ENCODE measurements at places on chromosomes 6 and 20.

DNA sequence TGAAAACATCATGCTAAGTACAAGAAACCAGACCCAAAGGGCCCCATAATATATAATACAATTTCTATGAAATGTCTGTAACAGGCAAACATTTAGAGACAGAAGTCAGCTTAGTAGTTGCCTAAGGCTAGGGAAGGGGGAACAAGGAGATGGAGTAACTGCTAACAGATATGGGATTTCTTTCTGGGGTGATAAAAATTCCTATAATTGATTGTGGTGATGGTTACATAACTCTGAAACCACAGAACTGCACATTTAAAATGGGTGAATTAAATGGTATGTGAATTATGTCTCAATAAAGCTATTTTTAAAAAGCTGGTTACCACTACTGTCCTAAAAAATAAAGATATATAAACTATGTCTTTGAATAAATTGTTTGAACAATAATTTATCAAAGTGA, 3.2 kb downstream of the CEP162 start:
- no peak for DNase-seq

- no peak for DNase-seq
Measured at GRCh38 chr20:9147547-9148024, 78.7 kb downstream of the PLCB4 start.

GRCh38 chr20:24764794-24765202, 184.3 kb upstream of the CST7 start:
- no peak for DNase-seq

- DNase-seq = no peak
Measured at GRCh38 chr6:74366634-74367033, 670.6 kb downstream of the CD109 start.

- DNase-seq = no peak
Measured at GRCh38 chr6:167750956-167751358, 75.8 kb upstream of the AFDN start.

DNA sequence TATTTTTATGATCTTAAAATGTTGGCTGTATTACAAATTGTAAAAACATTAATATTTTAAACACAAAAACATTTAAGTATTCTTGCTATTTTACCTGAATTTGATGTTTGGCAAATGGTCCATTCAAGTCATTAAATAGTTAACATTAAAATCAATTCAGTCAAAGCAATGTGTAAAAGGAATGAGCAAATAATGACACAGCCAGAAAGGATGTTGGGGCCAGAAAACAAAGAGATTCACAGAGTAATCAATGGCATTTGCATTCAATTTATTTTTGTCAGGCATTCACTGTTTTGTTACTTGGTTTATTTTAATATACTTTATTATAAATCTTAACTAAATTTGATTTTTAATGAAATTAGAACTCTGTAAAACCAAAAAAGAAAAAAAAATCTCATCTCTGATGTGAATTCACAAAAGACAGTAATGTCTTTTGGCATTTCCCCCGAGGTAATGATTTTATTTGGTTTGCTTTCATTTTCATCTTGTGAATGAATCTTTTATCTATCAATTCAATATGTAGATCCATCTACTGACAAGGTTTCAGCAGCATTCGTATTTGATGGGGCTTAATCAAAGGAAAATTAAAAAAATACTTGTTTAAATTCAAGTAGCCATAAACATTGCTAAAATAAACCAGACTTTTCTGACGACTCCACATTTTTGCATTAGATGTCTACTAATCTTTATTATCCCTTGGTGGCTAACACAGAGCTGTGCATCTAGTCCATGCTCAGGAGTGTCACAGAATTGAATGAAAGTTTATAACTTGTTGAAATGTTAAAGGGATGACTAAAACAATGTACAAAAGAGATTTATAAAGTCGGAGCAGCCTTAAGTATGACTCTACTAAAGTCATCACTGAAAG, 866.7 kb upstream of the GJE1 start:
- no peak for DNase-seq

DNA sequence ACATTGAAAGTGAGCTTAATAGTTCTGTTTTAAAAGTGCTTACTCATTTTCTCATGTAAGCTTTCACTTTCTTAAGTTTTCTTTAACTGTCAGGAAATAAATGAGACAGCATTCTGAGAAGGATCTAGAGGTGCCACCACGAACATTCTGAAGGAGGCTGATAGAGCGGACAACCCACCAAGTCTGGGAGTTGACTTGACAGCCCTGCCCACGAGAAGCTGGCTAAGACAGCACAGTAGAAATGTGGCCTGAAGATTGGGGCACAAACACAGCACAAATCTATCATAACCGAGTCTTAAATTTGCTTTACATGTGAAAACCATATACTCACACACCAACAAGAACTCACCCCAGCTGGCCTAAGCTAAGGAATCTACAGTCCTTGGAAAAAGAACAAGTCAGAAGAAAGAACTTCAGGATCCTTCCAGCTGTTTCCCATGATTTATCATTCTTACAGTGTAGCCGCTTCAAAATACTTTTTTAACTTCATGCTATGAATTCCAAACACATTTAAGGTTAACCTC, 144.2 kb upstream of the TNFAIP3 start:
- no peak for DNase-seq

- DNase-seq = no peak
Measured at GRCh38 chr6:145258122-145258521, 477.2 kb downstream of the EPM2A start.

DNA sequence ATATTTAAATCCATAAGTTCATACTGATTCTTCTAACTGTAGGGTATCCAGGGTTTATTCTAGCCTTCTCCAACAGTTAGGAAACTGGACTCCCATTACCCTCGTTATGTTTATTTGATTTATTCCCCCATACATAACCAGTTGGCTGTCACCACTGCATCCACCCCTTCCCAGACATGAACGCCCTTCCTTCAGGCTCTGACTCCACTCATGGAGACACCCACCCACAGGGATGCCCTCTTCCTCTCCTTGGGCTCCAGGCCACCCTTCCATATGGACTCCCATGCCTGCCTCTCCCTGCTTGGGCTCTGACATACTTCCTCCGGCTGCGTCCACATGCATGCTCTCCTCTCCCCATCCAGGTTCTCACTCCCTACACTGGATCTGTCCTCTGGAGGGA, 124.0 kb downstream of the FIG4 start:
- DNase-seq = no peak

DNA sequence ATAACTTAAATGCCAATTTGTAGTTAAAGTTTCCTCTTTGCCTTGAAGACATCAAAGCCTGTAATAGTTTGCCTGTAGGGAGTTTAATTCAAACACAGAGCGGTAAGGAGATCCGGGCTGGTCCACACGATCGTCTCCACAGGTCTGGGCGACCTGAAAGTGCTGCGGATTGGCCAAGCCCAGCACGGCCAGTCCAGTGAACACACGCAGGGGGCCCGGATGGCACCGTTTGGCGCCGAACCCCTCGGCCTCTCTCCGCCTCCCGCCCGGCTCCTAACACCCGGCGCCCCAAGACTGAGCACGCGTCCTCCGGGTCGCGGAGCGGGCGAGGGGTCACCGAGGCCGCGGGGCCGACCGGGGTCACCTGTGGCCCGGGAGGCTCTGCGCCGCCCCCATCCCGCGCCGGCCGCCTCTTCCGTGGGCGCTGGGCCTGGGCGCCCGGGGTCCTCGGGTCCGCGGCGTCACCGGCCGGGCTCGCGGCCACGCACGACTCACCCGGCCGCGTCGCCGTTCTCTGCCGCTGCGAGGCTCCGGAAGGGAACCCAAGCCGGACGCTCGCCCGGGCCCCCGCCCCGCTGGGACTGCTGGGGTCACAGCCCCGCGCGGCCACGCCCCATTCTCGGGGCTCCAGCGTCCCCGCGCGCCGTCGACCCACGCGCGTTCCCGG, 481 bp downstream of the SERPINB6 start:
- peak; percentile 52 for DNase-seq

DNA sequence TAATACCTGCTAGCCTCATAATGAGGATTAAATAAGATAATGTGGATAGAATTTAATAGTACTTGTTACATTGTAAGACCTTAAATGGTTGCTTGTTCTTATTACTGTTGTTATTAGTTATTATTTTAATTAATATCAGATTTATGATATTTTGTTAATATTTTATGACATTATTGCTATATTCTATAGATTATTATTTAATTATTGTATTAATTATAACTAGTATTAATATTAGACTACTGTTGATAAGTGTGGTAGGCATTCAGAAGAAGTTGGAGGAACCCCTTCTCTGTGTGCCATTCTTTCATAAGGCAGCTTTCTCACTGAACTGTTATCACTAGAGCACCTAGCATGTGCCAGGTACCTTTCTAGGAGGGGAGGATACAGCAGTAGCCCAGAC, 2.6 kb upstream of the NEDD9 start:
- DNase-seq = no peak

DNA sequence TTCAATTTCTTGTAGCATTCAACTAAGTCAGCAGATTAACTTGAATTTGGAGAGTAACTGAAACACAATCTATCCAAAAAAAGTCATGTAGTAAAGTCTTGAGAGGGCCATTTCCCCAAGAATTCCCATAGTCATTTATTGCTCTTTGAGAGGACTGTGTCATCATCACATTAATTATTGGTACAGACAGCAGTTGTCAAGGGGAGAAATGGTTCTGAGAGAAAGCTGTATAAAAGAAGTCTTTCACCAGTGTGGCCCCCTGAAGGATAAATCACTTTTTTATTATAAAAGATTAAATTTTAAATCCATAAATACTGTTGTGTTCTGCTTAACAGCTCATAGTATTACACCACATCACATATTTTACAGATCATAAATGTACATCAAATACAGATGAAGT, 111.5 kb downstream of the KHDRBS2 start:
- DNase-seq = no peak

DNA sequence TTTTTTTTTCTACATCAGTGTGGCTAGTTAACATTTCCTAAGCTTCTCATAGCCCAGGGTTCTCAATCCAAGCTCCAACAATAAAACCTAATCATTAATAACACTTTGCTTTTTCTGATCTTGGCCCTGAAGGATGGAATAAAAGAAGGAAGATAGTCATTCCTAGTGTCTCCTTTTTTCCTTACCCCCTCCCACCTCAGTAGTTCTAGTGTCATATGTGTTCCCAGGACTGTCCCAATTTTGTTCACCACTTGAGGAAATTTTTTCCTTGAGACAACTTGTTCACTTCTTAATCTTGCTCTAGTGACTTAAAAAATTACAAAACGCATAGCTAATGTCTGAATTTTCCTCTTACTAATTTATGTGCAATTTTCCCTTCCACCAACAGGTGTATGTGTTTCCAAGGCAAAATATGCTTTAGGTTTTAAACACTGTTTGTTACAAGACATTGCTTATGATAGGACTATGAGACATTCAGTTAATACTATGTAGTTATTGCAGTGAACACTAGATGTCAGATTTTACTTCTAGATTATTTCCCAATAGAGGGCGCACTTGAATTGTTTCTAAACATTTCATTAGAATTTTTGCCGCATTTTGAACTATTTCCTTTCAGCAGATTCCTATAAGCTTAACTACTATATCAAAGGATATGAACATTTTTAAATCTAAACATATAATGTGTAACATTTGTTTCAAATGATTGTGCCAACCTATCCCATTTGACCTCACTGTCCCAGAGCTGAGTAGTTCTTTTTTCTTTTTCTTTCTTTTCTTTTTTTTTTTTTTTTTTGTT, 18.5 kb upstream of the C6orf141 start:
- DNase-seq = no peak

GRCh38 chr6:34922177-34922663, 33.2 kb downstream of the ANKS1A start:
- DNase-seq = no peak

- no peak for DNase-seq
Measured at GRCh38 chr20:16241911-16242310, 331.3 kb downstream of the KIF16B start.

DNA sequence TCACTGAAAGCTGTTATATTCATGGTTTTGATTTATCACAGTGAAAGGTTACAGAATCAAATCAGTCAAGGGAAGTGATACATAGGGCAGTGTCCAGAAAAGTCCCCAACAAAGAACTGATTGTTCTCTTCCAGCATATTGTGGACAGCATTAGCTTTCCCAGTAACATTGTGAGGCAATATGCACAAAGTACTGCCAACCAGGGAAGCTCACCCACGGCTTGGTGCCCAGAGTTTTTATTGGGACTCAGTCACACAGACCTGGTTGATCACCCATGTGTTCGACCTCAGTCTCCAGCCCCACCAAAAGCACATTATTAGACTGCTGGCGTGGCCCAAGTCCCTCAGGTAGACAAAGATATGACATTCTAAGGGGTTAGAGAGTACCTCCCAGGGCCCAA, 76.0 kb downstream of the LCA5 start:
- DNase-seq = no peak

GRCh38 chr6:33961691-33962090, 157.9 kb upstream of the MLN start:
- DNase-seq = no peak

GRCh38 chr20:47233333-47234188, 122.9 kb downstream of the ZMYND8 start:
- DNase-seq = no peak

DNA sequence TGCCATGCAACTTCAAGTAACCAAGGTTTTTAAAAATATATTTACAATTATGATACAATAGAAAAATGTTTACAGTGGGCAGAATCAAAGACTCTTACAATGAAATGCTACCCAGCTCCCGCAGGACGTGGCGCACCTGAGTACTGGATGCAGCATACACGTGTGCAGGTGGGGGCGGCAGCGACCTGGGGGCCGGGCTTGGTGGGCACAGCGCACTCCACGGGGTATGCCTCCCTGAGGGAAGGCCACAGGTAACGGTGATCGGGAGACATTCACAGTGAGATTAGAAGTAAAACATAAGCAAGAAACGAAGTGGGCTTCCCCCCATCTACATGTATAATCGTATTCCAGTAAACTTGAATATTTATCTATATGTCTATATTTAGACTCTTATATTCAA, 54.2 kb downstream of the WDR27 start:
- DNase-seq = no peak

GRCh38 chr6:148367411-148368024, 24.9 kb downstream of the SASH1 start:
- no peak for DNase-seq

DNA sequence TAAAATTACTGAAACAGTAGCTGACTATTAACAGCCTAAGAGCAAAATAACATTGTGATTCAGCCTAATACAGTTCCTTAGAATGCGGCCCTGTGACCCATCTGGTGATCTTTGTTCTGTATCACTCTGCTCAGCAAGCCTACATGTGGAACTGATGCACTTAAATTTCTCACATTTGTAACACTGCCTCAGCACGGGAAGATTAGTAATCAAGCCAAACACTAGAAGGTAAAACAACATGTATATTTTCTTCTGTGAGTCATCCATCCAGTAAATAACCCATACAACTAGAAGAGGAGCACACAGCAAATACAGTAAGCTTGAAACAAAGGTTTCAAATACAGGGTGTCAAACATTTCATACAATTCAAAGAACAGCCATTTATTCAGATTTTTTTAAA, 189.7 kb upstream of the NOX3 start:
- DNase-seq = no peak

DNA sequence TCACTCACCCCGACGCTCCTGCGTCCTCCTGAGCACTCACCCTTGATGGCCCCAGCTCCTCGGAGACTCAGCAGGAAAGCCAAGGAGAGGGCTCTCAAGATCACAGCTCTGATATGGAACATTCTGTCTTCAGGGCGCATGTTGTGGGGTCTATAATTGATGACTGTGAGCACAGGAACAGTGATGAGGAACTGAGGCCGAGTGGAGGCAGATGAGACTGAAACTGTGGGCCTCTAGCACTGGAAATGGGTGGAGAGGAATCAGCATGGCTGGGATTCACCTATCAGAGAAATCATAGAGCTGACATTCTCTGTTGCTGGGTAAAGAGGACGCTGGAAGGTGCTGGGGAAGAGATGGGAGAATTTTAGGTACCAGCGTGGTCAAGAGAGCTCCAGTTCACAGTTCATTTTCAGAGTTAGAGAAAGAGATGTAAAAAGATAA, at the start of gene HLA-DPA1:
Gene HLA-DPA1 (minus strand): TSS at position 219 of the 441 bp plus-strand sequence.
- DNase-seq = no peak

- DNase-seq = no peak
Measured at GRCh38 chr20:61249626-61250025, 2.4 kb upstream of the CDH4 start.
